ENCODE measurements at places on chromosomes 2 and 18. TPM values are rescaled to one million over a fixed set of nuclear protein-coding genes. Genes with fewer than 3 reads are reported as not detected.
A peak's percentile ranks its signal among the peaks of the same experiment; 100 is the strongest.

- H3K27ac ChIP-seq = peak overlapping the region; percentile 59
- peak; percentile 31 for DNase-seq
- no peaks in the 10 kb centered on the region for H3K36me3 ChIP-seq
- no peaks in the 10 kb centered on the region for H3K27me3 ChIP-seq
- H3K4me3 ChIP-seq = no peak overlapping the region
These were observed 64.9 kb upstream of the CAPN13 start for GRCh38 chr2:30871980-30872789.

Gene FEV
- total RNA-seq = not detected

GRCh38 chr2:44364604-44365003 lies 2.9 kb downstream of the CAMKMT start:
- H3K4me1 ChIP-seq = peaks cover 17% of the 10 kb centered on the region
- 0 out of 2 replicates have a peak, but pooled peaks cover 2% of the 10 kb centered on the region for H3K36me3 ChIP-seq
- no peak for DNase-seq

DNA sequence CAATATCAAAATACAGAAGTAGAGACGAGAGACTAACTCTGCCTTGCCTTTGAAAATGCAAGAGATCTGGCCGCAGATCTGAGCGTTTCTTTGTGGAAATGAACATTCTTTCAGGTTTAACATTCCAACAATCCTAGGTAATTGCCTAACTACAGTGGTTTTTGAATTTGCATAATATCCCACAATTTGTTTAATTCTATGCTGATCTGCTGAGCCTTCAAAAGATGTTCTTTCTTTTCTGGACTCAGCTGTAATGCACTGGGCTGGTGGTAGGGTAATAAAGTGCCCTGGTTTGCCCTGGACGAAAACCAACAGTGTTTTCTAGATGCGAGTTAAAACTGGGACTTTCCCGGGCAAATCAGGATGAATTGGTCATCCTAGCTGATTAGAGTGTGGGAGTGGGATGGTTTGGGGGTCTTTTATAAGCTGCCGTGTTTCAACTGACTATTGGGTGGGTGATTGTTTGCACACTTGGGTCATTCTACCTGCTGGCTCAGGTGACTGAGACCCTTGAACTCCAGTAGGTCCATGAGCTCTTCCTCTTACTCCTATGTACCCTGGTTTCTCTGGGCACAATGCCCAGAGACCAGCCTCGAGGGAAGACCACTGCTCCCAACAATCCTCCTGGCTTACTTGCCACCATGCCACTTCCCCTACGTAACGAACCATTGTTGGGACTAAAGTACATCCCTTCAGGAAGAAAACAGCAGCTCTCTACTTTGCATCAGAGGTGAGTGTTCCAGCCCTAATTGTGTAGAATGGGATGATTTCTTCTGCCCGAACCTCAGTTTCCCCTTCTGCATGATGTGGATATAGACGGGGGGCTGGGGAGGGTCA lies 3.4 kb upstream of the PAX8 start:
- H3K4me1 ChIP-seq = peaks cover 57% of the 10 kb centered on the region
- DNase-seq = no peak
- peak overlapping the region; percentile 99 for H3K27ac ChIP-seq
- H3K4me3 ChIP-seq = no peak overlapping the region
- H3K36me3 ChIP-seq = no peaks in the 10 kb centered on the region

- peaks cover 13% of the 10 kb centered on the region for H3K4me1 ChIP-seq
- peaks cover 63% of the 10 kb centered on the region for H3K36me3 ChIP-seq
- H3K4me3 ChIP-seq = no peak overlapping the region
- no peak overlapping the region for H3K27ac ChIP-seq
- no peak for DNase-seq
- no peaks in the 10 kb centered on the region for H3K27me3 ChIP-seq
These were observed 30.5 kb downstream of the PDK1 start for GRCh38 chr2:172586245-172586891.

DNA sequence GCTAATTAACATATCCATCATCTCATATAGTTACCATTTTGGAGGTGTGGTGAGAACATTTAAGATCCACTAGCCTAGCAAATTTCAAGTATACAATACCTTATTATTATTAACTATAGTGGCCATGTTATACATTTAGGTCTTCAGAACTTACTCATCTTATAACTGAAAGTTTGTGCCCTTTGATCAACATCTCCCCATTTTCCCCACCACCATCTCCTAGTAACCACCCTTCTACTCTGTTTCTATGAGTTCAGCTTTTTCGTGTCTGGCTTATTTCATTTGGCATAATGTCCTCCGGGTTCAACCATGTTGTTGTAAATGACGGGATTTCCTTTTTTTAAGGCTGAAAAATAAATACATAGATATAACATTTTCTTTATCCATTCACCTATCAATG lies 15.9 kb downstream of the NEURL3 start:
- H3K4me1 ChIP-seq = peaks cover 18% of the 10 kb centered on the region
- no peak overlapping the region for H3K27ac ChIP-seq
- no peaks in the 10 kb centered on the region for H3K27me3 ChIP-seq

Gene ZNF397
- 8.1 TPM for total RNA-seq

DNA sequence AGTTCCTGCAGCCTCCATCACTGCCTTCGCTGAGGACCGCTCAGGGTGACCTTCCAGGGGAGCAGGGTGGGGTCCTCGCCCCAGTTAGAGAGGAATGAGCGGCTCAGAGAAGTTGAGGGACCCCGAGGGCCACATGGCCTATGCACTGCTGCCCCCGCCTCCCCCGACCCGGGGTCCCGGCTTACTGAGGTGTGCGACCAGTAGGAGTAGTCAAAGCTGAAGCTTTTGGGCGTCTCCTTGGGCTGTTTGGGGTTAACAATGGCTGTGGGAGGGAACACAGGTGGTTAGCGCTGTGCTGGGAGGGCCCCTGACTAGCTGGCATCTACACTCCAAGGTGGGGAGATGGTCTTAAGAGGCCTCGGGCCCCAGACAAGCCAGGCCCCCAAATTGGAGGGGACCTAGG lies 31.0 kb downstream of the KIF1A start:
- H3K4me3 ChIP-seq = no peak overlapping the region
- no peaks in the 10 kb centered on the region for H3K36me3 ChIP-seq
- H3K4me1 ChIP-seq = no peaks in the 10 kb centered on the region
- H3K27me3 ChIP-seq = peaks cover 97% of the 10 kb centered on the region
